ENCODE measurements at places on chromosomes 1 and 21.

DNA sequence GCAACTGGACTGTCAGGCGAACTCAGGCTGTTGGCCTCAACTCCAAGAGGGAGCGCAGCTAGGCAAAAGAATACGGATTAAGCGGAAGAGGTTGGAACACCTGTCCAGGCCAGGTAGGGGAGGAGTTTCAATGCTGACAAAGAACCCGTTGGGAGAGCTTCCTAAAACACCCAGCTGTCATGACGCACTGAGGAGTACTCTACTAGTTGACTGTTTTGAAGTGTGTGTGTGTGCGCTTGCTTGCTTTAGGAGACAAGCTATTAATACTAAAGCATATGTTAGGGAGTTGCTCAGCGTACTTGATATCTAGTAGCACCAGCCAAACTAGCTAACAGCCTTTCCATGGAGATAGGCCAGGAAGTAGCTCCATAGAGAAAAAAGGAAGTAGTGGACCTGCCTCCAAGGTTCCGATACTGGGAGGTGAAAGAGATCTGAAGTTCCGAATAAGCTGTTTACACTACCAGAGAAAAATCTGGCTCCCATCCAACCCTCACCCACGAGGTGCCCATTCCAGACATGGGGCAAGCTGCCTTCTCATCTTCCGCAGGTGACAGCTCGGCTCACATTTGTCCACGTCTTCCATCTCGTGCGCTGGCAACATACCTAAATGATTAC lies 974 bp upstream of the FNBP1L start:
- DNase-seq, result no peak

DNA sequence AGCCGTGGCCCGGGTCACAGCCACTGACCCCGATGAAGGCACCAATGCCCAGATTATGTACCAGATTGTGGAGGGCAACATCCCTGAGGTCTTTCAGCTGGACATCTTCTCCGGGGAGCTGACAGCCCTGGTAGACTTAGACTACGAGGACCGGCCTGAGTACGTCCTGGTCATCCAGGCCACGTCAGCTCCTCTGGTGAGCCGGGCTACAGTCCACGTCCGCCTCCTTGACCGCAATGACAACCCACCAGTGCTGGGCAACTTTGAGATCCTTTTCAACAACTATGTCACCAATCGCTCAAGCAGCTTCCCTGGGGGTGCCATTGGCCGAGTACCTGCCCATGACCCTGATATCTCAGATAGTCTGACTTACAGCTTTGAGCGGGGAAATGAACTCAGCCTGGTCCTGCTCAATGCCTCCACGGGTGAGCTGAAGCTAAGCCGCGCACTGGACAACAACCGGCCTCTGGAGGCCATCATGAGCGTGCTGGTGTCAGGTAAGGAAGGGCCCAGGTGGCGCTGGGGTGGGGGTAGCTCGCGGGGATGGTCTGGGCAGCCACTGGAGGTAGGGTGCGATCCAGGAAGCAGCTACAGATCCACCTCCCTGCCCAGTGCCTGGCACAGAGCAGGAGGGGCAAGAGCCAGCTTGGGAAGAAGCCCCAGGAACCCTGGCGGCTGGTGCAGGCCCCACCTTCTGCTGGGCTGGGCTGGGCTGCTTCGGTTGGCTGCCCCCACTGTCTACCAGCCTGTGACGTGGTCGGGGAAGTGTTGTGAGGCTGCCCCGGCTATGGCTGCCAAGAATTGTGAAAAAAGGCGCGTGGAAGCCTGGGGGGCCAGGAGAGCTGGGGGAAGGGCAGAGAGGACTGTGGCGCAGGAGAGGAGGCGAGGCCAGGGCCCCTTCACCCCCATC lies 3.8 kb downstream of the CELSR2 start:
- peak; percentile 89 for DNase-seq

DNA sequence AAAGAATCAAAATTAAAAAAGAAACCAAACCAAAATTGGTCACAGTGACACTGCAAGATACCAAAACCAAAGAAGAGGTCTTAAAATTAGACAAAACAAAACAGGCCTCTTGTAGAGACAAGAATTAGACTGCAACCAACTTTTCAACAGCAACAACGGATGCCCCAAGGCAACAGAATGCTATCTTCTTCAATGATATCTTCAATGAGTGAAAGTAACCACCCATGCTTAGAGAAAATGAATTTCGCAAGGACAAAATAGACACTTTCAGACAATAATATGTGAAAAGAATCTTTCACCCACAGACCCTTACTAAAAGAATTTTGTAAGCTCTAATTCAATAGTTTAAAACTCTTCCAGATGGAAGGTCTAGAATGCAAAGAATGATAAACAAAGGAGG lies 41.7 kb downstream of the USP48 start:
- DNase-seq, result no peak

DNA sequence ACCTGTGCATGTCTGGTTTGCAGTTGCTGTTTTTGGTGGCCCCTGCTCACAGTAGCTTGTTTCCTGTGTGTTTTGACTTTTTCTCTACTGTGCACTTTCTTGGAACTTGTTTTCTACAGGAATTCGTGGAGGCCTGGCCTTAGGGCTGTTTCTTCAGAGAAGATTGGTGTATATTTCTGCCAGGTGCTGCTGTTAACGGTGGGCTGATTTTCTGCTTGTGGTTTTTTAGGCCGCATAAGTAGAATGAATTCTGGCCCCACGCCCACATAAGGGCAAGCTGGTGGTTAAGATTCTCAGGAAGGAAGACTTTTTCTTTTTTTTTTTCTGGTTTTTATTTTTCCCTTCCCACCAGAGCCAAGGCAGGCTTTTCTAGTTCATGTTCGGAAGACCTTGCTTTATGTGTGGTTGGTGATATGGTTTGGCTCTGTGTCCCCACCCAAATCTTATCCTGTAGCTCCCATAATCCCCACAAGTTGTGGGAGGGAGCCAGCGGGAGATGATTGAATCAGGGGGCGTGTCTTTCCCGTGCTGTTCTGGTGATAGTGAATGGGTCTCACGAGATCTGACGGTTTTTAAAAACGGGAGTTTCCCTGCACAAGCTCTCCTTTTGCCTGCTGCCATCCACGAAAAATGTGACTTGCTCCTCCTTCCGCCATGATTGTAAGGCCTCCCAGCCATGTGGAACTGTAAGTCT lies 71.5 kb upstream of the DISP3 start:
- no peak for DNase-seq

- DNase-seq, result no peak
Observed at GRCh38 chr1:17745479-17745955, 9.6 kb upstream of the ACTL8 start.

DNA sequence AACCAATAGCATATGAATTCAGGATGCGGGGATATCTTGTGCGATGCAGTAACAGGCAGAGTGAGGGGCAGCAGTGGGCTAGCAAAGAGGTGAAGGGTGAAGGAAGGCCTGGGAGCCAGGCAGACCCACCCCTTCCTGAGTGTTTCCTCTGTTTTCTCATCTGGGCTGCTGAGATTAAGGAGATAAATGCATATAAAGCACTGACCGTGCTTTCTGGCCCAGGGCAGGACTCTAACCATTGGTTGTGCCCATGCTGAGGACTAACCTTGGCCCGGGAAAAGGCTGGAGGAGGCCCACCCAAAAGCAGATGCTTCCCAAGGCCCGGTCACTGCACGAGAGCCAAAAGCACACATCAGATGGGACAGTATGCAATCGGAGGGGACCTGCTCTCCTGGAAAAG lies 87.6 kb downstream of the PSMG1 start:
- DNase-seq, result no peak

DNA sequence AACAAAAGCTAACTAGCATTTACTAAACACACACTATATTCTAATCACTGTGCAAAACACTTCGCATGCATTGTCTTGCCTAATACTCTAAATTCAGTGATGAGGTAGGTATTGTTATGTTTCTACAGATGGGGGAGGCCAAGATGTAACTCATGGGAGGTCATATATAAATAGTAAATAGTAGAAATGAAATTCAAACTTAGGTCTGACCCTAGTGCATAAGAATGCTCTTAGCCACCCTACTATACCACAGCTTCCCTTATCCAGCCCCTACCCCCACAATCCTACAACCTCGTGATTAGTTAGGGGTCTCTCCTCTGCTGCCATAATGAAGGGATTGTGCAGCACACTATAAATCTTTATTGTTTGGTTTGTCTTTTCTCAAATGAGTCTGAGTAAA lies 3.3 kb downstream of the PFDN2 start:
- no peak for DNase-seq

DNA sequence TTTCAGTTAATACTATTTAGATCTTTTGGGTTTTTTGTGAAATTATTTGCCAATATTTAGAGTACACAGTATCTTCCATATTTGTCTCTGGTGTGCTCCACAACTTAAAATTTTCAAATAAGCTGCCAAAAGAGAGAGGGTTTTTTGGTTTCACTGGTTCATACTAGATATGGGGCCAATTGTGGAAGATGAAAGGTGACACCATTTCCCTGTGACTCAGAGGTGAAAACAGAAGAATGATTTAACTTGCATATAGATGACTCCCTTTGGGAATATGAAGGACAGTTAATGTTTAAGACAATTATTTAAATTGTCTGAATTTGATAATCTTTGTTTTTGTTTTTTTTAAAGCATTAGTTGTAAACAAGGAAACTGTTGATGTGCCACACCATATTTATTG lies 37.5 kb downstream of the IVNS1ABP start:
- no peak for DNase-seq

- DNase-seq, result no peak
Observed at GRCh38 chr1:219188331-219188803, 14.7 kb downstream of the LYPLAL1 start.

DNA sequence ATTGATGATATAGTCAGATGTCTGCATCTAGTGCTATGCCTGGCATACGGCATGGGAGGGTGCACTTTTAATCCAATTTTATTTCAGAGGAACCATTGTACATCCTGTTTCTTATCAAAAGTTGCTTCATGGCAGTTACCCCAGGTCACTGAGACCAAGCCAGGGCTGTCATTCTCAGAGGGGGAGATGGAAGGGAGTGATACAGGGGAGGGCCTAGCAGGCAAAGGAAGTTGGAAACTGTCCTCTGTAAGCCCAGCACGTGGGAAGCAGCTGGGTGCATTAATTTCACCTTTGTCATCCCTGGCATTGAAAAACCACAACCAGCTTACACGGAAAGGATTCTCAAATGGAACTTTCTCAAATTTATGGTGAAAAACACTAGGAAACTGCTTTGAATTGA lies 458.7 kb upstream of the ADAMTS5 start:
- DNase-seq, result no peak

DNA sequence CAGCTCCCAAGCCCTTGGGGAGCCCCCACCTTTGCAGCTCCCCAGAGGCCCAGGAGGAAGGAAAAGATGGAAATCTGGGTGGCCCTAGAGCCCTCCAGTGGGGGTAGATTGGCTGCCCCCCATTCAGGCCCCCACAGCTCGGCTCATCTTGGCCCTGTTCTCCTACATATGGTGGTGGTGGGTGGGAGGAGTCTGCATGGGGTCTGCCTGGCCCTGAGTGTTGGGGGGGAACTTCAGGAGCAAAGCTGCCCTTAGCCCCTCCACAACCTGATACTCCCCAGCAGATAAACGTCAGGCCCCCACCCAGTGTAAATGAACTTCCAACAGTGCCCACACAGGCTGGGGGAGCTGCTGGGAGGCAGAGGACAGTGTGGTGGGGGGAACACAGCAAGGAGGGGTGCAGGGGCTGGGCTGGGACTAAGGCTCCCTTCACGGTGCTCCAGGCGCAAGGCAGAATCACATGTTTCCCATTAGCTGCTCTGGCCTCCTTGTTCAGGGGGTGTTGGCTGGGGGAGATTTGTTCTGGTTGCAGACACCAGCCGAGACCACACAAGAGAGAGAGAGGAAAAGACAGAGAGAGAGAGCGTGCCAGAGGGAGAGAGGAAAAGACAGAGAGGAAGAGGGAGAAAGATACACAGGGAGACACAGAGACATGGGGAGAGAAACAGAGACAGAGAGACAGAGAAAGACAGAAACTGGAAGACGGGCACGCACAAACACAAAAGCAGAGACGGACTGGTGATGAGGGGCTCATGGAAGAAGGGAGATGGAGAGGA lies 42.6 kb downstream of the AHDC1 start:
- DNase-seq, result no peak

GRCh38 chr1:243488459-243489157 lies 232.8 kb downstream of the SDCCAG8 start:
- no peak for DNase-seq

GRCh38 chr1:98662356-98662670 lies 792 bp downstream of the SNX7 start:
- DNase-seq, result no peak

GRCh38 chr1:85047472-85048295 lies 616 bp downstream of the MCOLN3 start:
- DNase-seq, result no peak

GRCh38 chr1:239418681-239419080 lies 32.3 kb downstream of the CHRM3 start:
- DNase-seq, result no peak

- no peak for DNase-seq
Observed at GRCh38 chr1:76055987-76056386, 18.6 kb upstream of the ST6GALNAC3 start.

DNA sequence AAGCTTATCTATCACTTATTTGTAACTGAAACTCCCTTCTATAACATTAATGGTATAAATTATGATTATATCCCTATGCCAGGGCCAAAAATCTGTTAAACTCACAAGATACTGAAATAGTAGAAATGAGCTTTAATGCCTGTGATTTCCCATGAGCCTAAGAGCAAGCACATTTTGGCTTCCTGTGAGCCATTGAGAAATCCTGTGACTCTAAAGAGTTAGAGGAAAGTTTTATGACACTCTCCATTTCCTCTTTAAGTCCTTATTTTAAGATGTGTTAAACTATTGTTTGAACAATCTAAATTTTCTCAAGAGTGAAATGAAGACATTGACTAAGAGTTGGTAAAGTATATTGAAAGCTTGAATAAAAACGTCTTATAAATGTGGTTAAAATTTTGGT lies 45.6 kb downstream of the SUCO start:
- DNase-seq, result no peak

DNA sequence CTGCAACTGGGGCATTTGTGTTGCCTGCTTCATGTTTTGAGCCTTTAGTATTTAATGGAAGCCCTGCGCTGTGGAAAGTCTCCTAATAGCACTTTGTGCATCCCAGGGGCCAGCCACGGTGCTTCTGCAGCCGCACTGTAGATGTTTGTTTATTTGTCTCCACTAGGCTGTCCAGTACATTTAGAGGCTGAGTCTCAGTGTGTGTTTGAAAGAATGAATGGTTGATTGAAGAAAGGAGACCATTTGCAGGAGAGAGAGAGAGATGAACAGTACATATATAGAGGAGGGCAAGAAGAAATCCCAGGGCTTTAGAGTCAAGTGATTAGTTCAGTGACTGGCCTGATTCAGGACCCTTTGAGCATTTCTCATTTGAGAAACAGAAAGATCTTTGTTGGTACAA lies 33.9 kb downstream of the MPZL1 start:
- DNase-seq, result no peak

- no peak for DNase-seq
Observed at GRCh38 chr1:37797750-37798345, 4.2 kb downstream of the MANEAL start.

All from dorsolateral prefrontal cortex (tissue), 122 donors.